ENCODE measurements at places on chromosomes 3 and 15.

DNA sequence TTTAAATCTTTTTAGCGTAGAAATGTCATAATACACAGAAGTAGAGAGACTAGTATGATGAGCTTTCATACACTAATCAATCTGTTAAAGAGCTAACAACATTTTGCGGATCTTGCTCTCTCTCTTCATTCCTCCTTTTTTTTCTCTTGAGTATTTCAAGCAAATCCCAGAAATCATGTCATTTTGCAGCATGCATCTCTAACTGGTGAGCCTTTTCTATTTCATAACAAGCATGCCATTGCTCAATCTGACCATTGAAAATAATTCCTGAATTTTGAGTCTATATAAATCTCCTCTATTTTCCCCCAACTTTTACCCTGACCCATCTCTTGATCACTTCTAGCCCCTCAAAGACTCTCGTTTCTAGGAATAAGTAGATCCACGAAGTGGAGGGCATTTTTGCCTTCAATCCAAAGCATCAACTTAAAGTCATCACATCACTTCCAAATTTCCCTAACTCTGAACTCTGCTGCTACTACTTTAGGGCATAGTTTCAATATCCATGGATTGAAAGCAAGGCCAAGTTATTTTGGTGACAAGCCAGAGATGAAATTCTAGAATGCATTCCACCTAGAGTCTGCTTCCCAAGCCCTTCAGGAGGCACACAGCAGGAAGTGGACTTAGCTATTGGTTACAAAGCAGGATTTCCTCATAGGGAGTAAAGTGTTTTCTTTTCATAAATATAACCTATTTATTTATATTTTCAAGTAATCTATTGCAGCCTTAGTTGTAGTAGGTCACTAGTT lies 253.5 kb upstream of the ZPLD1 start:
- peak; percentile 39 for DNase-seq

GRCh38 chr15:51077221-51078153 lies 17.2 kb downstream of the TNFAIP8L3 start:
- DNase-seq: peak; percentile 86

DNA sequence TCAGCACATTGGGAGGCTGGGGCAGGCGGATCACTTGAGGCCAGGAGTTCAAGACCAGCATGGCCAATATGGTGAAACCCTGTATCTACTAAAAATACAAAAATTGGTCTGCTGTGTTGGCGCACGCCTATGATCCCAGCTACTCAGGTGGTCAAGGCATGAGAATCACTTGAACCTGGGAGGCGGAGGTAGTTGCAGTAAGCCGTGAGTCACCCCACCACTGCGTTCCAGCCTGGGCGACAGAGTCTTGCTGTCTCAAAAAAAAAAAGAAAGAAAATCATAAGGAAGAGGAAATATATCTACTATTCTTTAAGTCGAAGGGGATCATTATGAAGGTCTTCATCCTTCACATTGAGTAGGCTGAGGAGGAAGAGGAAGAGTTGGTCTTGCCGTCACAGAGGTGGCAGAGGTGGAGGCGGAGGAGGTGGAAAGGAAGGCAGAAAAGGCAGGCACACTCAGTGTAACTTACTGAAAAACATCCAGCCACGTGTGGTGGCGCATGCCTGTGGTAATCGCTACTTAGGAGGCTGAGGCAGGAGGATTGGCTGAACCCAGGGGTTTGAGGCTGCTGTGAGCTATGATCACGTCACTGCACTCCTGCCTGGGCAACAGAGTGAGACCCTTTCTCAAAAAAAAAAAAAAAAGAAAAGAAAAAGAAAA lies 14.2 kb downstream of the CSK start:
- DNase-seq: no peak

DNA sequence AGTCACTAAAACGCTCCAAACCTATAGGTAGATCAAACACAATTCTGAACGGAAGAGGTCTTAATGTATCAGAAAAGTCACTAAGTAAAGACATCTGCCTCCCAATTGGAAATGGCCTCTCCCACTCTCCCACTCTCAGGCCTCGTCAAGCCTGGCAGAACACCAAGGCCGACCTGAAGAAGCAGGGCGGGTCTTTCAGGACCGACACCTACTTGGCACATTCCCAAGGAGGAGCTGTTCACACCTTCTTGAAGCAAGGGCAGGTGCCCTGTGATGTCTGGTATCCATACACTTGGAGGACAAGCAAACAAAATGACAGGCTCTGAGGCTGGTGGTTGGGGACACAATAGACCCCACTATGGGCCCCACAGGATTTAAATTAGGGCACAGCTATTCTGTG lies 30.0 kb downstream of the XXYLT1 start:
- DNase-seq: no peak

GRCh38 chr3:27680517-27681246 lies 41.4 kb downstream of the EOMES start:
- DNase-seq: peak; percentile 28

DNA sequence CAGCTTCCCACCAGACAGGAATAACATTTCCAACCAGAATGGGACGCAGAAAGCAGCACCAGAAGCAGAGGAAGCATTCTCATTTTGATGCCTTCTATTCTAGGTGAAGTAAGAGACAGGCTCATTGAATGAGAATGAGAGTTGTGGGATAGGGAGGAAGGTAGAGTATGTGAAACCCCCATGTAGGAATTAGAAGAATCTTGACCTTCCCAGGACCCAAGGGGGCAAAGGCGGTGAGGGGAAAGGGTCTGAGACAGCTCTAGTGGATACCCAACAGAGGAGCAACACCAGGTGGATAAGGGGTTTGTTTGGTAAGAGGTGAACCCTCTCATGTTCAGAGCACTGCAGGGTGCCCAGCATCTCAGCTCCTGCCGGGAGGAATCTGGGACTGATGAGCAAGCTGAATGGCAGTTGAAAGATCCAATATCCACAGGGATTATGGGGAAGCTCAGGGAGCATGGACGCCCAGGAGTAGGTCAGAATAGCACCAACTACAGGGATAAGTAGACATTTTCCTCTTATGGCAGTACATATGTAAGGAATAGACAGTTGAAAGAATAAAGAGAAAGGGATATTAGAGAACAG lies 77.0 kb downstream of the PLCL2 start:
- DNase-seq: no peak

GRCh38 chr3:9749296-9749644 lies 482 bp upstream of the OGG1 start:
- no peak for DNase-seq

DNA sequence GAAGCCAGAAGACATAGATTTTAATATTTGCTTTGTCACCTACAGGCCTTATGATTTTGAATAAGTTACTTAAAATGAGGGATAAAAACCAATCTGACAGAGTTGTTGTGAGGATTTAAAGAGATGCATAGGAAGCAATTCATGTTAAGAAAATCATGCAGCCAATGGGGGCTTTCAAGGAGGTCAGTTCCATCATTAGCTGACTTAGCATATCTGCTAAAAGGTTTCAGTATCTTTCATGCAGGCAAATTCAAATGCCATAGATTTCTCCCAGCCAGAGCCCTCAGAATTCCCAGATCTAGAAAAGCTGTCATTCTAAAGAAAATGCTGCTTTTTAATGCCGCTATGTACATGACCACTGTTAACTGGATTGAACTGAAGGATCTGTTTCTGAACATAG lies 176.1 kb downstream of the GOLIM4 start:
- DNase-seq: no peak

GRCh38 chr3:132273036-132273435 lies 44.2 kb upstream of the ACP3 start:
- no peak for DNase-seq

GRCh38 chr3:187072102-187072501 lies 67.2 kb downstream of the RPL39L start:
- no peak for DNase-seq

DNA sequence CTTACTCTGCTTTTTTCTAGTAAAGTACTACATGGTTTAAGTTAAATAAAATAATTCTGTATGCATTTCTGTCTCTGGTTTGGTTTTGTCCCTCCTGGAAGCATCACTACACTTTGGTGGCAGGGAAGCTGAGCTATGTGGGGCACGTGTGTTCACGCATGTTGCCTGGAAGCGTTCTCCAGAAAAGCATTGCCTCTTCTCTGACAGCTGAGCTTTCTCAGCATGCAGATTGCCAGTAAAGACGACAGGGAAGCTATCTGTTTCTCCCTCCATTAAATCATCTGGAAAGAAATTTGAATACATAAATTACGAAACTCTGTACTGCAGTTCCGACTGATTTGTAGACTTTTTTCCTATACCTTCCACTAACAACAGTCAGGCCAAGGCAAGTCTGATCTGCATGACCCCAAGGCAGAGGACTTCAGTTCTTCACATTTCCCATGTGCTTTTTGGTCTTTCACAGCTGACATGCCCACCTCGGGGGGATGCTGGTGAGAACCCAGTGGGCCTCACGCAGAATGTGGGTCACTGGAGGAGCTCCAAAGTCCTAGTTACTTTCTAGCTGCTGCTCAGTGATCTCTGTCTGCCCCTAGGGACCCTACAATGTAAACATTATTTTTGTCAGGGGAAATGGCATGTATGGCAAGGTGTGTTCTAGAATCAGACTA lies 43.0 kb downstream of the PGPEP1L start:
- DNase-seq: no peak

DNA sequence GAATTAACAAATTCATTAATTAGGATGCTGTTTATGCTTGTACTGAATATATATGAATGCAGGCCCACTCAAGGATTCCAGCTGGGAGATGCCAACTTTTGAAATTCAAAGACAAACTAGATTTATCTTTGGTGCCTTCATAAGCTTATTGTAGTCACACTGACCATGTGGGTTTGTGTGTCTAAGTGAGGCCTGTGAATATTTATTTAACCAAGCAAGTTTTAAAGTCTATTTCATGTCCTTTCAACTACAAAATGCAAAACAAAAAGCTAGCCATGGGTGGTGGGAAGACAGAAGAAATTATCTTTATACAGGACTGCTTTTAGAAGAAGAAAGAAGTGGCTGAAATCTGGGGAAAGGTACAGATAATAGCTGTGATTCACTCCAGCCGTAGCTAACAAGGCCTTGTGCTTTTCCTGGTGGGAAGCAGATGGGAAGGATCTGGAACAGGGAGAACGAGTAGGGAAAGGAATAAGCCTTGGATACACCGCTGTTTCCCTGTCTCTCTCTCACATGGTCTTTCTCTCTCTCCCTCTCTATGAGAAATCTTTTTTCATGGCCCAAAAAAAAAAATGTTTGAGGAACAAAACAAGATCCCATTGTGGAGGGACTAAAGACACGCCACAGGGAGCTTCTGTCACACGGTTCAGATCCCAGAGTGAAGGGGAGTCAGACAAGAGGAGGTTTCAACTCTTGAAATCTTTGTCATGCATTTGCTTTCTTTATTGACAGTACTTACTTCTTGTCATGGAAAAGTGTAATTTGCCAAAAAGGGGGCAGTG lies 225.5 kb downstream of the RORA start:
- DNase-seq: peak; percentile 23

DNA sequence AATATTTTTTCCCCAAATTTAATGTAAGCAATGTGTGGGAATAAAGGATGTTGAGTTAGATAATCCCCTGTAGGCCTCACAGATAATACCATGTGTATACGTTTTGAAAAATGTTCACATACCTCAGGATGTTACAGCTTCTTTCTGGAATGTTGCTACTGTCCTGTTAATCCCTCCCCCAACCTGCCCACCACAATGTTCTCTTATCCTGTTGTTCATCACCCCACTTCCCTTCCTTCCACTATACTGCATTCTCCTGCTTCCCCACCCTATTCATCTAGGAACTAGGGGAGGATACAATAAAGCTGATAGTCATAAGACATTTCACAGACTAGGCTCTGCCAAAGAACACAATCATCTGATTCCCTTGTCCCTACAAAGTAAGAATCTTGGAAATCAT lies 92.1 kb downstream of the IGF2BP2 start:
- no peak for DNase-seq

GRCh38 chr3:107752202-107752990 lies 229.6 kb downstream of the BBX start:
- DNase-seq: peak; percentile 28

GRCh38 chr15:90151989-90152645 lies 49.0 kb upstream of the SEMA4B start:
- peak; percentile 82 for DNase-seq

- no peak for DNase-seq
Observed at GRCh38 chr15:81296673-81297072, 27.3 kb downstream of the STARD5 start.

DNA sequence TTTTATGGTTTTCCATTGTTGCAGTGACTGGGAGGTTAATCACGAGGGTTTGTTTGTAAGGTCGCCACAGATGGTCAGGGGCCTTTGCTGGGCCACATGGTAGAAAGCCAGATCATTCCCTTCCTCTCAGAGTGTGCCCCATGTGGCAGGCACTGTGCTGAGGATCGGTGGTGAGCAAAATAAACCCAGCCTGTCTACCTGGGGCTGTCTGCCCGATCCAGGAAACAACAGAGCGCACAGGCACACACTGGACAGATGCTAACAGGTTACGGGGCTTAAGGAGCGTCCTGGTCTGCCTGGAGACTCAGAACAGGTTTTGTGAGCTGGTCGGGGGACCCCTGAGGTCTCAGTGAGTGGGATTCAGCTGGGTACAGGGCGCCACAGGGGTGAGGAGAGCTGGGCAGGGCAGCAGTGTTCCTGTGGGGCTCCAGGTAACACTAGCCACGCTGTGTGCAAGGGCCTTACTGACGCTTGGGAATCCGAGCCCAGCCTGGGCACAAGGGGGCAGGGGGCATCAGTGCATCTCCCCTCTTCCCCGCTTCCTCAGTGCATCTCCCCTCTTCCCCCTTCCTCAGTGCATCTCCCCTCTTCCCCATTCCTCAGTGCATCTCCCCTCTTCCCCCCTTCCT lies 136.4 kb downstream of the DNAJB8 start:
- no peak for DNase-seq

GRCh38 chr15:57284535-57284934 lies 91.8 kb upstream of the CGNL1 start:
- no peak for DNase-seq
